Smooth muscle cell of bladder (primary cell): ENCODE measurements at places on chromosomes 4 and X. TPM values are rescaled to one million over a fixed set of nuclear protein-coding genes. Genes with fewer than 3 reads are reported as not detected.

SEPTIN6 gene
- total RNA-seq, result 13.9 and 20.5 TPM in 2 replicates

TIGD2 gene
- 12.3 and 17.5 TPM in 2 replicates for total RNA-seq

MAGED2 gene
- 194 and 218 TPM in 2 replicates for total RNA-seq

MPP1 gene
- 30.3 and 33.7 TPM in 2 replicates for total RNA-seq

NXF2B gene
- not detected in 2 replicates for total RNA-seq

TNMD gene
- total RNA-seq, result not detected in 2 replicates

ZNF157 gene
- total RNA-seq, result 0.14 TPM in 1 of 2 replicates, not detected in the other

DRP2 gene
- total RNA-seq, result 0.57 and 0.74 TPM in 2 replicates

ZFYVE28 gene
- total RNA-seq, result 7.4 and 9.4 TPM in 2 replicates

DCAF12L1 gene
- not detected in 2 replicates for total RNA-seq

RPA4 gene
- 0.71 and 0.74 TPM in 2 replicates for total RNA-seq

ARHGAP36 gene
- not detected in 2 replicates for total RNA-seq

KCNIP4 gene
- not detected in 2 replicates for total RNA-seq
